Vagina (tissue), 2 donors: ENCODE measurements at places on chromosomes 12 and 14.
A peak's percentile ranks its signal among the peaks of the same experiment; 100 is the strongest.

GRCh38 chr14:36940476-36940875 is 231.9 kb downstream of the SLC25A21 start:
- no peak for DNase-seq

DNA sequence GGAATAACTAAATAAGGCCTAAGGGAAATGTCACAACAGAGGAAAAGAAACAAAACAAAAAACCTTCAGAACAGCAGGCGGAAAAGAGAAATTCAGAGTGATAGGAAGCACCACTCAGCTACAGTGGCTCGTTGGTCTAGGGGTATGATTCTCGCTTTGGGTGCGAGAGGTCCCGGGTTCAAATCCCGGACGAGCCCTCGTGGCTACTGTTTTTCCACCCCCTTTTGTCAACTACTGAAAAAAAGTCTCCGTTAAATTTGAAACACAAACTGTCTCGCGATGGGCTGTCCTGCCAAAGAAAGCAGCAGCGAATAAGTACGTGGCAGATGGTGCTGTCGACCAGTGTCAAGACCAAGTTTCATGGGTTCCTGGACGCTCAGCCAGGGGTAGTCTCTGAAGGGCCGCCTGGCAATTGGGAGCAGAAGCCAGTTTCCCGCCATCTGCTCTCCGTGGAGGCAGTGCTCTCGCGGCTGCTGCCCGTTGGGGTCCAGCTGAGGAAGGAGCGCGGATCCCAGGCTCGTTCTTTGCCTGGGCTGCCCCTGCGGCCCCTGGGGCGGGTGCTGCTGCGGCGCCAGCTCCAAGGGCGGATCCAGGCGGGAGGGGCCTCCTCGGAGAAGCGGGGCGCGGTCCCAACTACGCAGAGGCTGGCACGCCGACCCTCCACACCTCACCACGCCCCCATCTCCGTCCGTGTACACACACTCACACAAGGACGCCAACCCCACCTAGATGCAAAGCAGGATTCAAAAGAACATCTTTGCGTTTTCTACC is at the start of gene RNASE4:
Gene RNASE4, plus strand, starts transcription at position 670 of the 771 bp plus-strand sequence. CDS start 14,812 bp downstream, outside the sequence.
- DNase-seq = peak; percentile 95

- DNase-seq = no peak
Measured at GRCh38 chr12:123071099-123071800, 79.6 kb downstream of the PITPNM2 start.

GRCh38 chr12:14416658-14417057 is 51.2 kb downstream of the ATF7IP start:
- DNase-seq = no peak

GRCh38 chr12:93967454-93967853 is 180.9 kb upstream of the PLXNC1 start:
- no peak for DNase-seq

DNA sequence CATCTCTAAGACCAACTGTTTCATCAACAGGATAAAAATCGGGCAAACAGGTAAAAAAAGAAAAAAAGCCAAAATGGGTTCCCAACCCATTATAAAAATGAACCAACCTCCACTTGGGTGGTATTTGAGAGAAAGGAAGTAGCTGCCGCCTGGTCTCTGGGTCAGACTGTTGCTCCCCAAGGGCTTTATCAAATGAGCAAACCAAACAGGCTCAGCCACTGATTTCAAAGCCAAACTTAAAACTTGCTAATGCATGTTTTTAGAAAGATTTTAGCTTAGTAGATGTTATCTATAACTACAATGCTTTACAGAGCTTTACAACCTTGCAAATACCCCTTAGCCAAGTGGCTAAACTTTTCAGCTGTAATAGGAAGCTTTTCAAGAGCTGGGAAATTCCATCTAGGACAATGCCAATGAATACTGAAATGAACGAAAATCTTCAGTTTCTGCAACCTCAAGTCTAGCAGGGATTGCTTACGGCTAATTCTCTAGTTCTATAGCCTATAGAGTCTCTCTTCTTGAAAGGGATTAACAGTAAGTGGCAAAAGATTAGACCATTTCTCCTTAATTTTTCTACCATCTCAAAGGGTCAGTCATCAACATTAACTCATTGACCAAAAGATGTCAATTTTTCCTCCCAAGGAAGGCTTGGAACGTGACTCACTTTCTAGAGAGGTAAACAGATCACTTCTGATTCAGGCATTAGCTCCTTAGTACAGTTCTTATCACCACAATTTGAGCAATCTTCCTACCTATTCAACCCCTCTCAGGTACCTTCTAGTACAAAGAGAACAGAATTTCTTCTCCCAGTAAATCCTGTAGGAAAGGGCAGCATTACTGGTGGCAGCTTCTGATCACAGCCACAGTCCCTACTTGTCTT is 4.2 kb downstream of the PPM1H start:
- no peak for DNase-seq

DNA sequence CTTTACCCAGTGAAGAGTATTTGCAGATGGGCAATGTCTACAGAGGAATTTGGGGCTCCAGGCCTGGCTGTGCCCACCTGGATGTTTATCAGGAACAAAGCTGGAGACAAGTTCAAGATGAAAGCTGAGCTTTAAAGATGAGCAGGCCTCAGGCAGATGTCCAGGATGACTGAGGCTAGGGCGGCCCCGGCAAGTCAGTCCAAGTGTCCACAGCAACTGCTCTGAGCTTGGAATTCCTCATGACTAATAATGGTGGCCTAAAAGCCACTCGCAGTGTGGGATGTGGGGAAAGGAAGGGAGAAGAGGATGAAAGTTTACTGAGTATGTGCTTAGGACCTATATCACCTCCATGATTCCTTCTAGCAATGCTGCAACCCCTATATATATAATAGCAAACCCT is 128.2 kb upstream of the NOS1 start:
- no peak for DNase-seq

DNA sequence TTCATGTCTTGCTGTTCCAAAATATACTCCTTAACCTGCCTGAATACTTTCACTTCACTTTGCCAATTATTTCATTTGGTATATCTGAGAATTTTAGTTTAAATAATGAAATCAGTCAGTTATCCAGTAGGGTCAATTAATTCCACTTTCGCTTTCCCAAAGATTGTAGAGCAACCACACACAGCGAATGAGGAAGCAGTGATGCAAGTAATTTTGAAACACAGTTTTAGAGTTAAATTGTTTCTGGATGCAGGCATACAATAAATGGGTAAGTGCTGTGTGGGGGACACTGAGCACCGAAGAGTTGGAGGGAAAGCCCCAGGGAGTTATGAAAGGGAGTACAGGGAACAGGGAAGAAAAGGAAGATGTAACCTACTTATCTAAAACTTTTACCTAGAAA is 62.8 kb downstream of the TSHR start:
- no peak for DNase-seq

DNA sequence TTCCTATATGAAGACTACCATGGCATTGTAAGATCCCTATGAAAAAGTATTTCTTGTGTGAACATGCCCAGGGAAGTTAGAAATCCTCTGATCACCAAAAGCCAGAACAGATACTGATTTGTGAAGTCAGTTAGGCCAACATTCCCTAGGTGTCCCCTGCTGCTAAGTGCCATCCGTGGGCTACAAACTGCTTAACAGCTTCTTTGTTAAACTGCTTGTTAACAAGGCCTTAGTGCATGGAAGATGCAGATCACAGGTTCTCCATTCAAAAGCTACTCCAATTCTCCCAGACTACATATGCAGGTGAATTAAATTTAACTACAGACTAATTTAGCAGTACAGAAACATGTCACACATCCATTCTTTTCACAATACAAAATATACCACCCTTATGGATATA is 108.2 kb downstream of the PRICKLE1 start:
- no peak for DNase-seq

GRCh38 chr14:88987516-88987915 is 163.1 kb downstream of the TTC8 start:
- DNase-seq = no peak

DNA sequence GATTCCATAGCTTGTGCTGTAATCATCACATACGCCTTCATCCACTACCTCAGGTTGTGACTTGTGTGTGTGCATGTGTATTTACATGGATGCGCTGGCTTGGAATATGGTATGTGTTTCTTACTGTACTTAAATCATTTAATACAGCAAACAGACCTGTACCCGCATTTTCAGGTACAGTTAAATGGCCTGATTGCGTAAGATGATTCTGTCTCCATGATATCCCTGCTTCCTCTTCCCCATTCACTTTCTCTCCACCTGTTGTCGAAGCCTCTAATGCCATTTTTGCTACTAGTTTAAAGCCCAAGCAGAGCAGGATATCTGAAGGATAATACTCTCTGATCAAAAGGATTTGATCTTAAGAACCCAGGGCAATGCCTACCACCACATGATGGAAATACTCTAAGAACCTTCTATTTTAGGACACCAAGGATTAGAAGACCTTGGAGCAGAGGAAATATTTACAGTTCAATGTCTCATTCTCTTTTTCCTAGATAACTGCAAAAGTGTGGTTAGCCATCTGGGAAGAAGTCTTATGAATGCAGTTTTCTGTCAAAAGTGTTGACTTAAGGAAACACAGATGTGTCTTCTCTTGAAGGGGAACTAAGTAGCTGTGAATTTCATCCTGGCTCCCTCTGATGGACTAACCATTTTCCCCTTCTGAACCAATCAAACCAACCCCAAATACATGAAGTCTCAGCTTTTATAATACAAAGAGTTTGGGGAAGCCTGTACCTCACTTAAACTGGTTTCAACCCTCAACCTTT is 78.7 kb downstream of the HELB start:
- DNase-seq = no peak

DNA sequence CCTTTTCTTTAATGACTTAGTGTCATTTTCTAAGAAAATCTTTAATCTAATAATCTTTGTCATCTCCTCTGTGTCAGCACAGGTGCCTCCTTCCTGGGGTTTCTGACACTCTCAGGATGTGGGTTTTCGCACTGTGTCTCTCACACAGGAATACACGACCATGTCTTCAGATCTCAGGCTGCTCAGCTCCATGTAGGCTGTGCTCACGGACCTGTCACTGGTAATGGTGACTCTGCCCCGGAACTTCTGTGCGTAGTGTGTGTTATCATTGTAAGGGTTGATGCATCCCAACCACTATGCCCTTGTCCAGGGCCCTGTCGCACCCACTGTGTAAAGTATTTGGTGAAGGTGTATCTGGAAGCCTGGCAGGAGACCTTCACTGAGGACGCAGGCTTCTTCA is 647.8 kb downstream of the TMEM121 start:
- no peak for DNase-seq

DNA sequence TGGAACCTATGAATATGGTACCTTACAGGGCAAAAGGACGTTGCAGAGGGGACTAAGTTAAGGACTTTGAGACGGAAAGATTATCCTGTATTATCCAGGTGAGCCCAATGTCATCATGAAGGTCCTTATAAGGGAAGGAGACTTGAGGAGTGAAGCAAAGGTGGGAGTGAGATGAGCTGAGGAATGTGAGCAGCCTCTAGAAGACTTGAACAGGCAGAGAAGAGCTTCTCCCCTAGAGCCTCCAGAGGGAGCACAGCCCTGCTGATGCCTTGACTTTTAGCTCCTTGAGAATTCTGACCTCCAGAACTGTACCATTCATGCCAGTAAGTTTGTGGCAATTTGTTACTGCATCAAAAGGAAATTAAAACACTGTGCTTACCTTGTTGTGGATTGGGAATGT is 41.8 kb upstream of the DCD start:
- no peak for DNase-seq

GRCh38 chr12:108099073-108099472 is 30.0 kb upstream of the WSCD2 start:
- DNase-seq = no peak

DNA sequence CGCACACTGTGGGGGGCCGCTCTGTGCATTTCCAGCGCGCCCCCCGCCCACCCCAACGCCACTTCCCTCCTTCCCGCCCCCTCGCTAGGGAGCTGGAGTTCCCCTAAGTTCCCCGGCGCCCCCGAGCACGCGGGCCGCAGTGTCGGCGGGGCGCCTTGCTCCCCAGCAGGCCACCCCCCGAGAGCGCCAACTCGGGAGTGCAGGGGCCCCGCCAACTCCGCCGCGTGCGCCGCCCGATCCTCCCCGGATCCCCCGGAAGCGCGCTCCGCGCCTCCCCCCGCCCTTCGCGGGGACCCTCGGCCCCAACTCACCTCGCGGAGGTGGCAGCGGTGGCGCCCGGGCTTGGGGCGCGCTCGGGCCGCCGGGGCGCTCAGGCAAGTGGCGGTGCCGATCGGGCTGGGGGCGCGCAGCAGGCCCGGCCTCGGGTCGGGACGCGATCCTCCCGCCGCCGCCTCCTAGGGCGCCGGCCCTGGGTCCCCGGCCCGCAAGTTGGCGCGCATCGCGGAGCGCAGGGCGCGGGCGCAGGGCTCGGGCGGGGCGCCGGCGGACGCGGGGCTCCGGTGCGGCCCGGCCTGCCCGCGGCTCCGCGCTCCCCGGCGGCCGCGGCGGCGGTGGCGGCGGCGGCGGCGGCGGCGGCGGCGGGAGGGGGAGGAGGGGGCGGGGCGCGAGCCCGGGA is at the start of gene NCOR2:
Gene NCOR2, minus strand, starts transcription at position 616 of the 676 bp plus-strand sequence. CDS start 72,361 bp downstream, outside the sequence.
- DNase-seq = no peak

- no peak for DNase-seq
Measured at GRCh38 chr12:123942911-123943648, 29.6 kb downstream of the CCDC92 start.

DNA sequence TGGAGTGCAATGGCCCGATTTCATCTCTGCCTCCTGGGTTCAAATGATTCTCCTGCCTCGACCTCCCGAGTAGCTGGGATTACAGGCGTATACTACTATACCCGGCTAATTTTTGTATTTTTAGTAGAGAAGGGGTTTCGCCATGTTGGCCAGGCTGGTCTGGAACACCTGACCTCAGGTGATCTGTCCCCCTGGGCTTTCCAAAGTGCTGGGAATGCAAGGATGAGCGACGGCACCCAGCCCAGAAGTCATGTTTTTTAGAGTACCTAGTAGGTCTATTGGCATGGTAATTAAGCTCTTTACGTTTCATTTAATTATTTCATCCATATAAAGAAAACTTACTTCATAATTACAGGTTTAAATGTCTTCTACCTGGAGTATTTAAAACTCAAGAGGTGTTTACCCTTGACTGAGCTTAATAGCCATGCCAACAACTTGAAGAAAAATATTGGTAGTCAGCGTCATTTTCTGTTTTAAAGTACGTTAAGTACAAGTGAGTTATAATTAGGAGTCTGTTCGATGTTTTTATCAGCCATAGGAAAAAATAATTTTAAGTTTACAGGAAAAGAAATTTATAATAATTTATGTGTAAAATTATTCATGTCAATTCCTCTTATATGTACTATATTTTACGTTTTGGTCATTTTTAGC is 4.0 kb downstream of the TMPO start:
- DNase-seq = no peak

DNA sequence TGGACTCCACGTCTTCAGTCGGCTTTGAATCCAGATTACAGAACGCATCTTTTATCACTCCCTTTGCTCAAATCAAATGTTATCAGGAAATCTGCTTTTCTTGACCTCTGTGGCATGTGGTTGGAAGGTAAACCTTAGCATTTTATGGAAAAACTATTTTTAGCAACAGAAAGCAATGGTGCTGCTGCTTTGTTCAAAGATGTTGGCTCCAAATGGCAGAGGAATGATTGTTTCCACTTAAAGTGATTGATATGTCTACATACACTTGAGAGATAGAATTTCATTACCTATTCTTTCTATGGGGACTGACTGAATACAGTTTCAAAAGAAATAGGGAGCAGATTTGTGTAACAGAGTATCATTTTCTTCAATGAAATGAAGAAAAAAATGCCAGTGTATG is 761.2 kb downstream of the NOVA1 start:
- DNase-seq = no peak
